T-cell (primary cell): ENCODE measurements at places on chromosomes 2 and 18.

DNA sequence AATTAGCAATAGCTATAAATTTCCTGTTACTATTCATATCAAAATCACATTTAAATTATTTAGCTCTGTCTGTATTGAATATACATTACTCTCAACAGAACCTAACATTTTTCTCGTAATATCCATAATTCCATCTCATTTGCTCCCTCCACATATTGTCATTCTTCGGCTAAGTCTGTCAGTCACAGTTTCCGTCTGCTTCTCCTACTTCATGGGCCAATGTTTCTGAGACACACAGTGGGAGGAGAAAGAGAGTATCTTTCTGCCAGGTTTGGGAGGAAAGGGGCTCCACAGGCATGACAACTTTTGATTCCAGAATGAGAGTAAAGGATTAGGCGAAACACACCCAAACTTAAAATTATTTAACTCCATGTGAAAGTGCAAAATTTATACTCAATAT is 273.1 kb upstream of the SMIM21 start:
- DNase-seq, result no peak

DNA sequence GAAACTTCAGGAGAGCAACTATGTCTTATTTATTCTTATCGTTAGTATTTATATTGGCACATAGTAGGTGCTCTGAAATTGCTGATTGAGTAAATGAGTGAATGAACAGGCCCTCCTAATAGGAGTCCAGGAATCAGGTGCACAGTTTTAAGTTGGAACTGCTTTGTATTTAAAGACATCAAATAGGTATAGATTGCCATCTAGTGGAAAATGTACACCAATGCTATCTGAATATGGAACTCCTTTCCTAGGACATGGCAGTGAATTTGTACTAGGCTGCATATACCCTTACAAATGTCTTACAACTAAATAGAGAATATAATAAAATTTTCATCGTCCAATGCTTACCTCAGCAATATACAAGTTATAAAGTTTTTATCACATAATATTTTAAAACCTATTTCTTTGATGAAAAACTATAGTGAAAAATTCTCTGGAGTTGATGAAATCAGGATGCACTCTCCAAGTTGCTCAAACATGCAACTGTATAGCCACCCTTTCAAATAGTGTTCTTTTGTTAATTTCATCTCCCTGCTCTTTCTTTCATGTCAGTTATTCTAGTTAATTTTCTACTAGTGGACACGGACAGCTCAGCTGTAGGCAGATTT is 318.9 kb upstream of the SYT4 start:
- no peak for DNase-seq

- DNase-seq, result no peak
Observed at GRCh38 chr2:217695033-217695520, 307.7 kb downstream of the TNS1 start.

GRCh38 chr2:217283460-217283859 is 423.6 kb upstream of the TNP1 start:
- no peak for DNase-seq

- no peak for DNase-seq
Observed at GRCh38 chr18:51739044-51739666, 541.7 kb upstream of the MEX3C start.

DNA sequence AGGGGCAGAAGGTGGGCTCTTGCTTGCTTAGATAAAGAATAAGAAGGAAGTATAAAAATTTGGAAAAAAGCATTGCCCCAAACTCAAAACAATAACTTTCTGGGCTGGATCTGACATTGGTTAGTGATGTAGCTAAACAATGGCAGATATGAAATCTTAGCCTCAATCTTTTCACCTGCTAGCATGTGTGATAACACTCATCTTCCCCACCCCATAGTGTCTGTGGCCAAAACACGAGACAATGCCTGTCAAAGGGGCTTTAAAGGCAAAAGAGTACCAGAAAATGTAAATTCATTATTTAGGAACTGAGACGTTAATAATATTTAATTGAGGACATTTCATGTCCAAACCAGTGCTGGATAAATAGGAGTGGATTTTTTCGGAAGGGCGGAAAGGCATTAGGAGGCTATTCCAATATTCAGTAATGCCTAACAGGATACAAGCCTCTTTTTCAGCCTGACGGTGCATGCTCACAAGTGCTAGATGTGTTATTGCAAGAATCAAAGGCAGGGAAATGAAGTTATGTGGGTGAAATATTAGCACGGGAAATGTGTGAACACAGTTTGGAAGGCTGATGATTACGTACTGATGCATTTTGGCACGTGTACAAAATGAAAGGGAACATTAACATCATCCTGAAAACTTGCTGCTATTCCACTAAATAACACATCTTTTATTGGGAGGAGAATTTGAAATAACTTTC is 395.7 kb downstream of the GALR1 start:
- no peak for DNase-seq

DNA sequence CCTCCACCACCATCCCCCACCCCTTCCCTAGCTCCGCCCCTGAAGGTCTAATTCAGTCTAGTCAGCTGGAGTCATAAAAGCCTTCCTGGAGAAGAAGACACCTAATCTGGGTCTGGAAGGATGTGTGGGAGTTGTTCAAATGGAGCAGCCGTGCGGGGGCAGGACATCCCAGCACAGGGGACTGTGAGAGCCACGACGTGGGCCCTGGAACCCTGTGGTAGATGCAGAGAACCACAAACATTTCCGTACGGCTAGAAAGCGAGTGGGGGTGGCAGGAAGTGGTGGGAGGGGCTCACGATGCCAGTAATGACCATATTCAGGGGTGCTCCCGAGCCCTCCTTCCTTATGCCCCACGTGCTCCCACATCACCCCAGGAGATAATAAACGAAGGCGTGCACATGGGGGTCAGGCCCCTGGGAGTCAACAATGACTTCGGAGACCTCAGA is 20.9 kb upstream of the COL6A3 start:
- peak; percentile 65 for DNase-seq

DNA sequence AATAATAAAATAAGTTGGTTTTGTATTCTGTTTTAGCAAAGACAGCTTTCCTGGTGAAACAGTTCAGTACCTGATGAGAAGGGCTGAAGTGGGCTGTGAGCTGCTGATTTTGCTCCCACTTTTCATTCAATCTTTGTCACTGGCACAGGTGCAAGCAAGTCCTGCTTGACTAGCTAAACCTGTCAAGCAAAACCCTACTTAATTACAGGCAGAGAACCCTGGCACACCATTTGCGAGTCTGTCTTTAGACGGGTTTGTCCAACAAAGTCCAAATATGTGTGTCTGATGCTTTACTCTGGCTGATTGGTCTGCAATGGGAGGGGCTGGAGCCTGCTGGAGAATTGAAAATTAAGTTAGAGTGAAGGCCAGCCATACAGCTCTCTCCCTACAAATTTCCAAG is 267.2 kb downstream of the EPHA4 start:
- DNase-seq, result no peak
